H1 (cell line): ENCODE measurements at places on chromosomes 5 and 9. TPM values are rescaled to one million over a fixed set of nuclear protein-coding genes. Genes with fewer than 3 reads are reported as not detected.

Gene C5orf46
- not detected in 2 replicates for total RNA-seq

Gene LTC4S
- total RNA-seq = 1.1 and 2.2 TPM in 2 replicates

Gene DHX29
- 32.1 and 33.0 TPM in 2 replicates for total RNA-seq

Gene ALDH1A1
- total RNA-seq = 0.82 and 1.1 TPM in 2 replicates

Gene F2RL1
- total RNA-seq = 23.2 and 23.5 TPM in 2 replicates

Gene BSPRY
- 5.5 and 6.5 TPM in 2 replicates for total RNA-seq

Gene MLANA
- total RNA-seq = not detected in 2 replicates

Gene CTNND2
- 13.8 and 14.2 TPM in 2 replicates for total RNA-seq

Gene LVRN
- total RNA-seq = 0.09 TPM in 1 of 2 replicates, not detected in the other

Gene GNA14
- total RNA-seq = 3.2 and 3.4 TPM in 2 replicates

Gene PCDHB3
- 3.4 and 4.0 TPM in 2 replicates for total RNA-seq

Gene AP3S1
- total RNA-seq = 72.7 and 93.0 TPM in 2 replicates

Gene PCDHAC2
- total RNA-seq = 3.7 and 4.9 TPM in 2 replicates

Gene GDA
- total RNA-seq = 3.0 TPM in 2 replicates

GRCh38 chr9:92617195-92617813, 52.6 kb downstream of the IPPK start:
- H3K27ac ChIP-seq = no peak overlapping the region
- no peaks in the 10 kb centered on the region for H3K27me3 ChIP-seq
- peaks cover 14% of the 10 kb centered on the region for H3K36me3 ChIP-seq
- no peak for DNase-seq

- no peaks in the 10 kb centered on the region for H3K36me3 ChIP-seq
- H3K4me1 ChIP-seq = no peaks in the 10 kb centered on the region
- H3K4me3 ChIP-seq = no peak overlapping the region
- no peaks in the 10 kb centered on the region for H3K27me3 ChIP-seq
- H3K27ac ChIP-seq = no peak overlapping the region
Measured at GRCh38 chr5:165370233-165370632, 1864.8 kb downstream of the MAT2B start.

- H3K4me1 ChIP-seq = no peaks in the 10 kb centered on the region
- H3K36me3 ChIP-seq = no peaks in the 10 kb centered on the region
- H3K27me3 ChIP-seq = no peaks in the 10 kb centered on the region
- H3K4me3 ChIP-seq = no peak overlapping the region
- no peak overlapping the region for H3K27ac ChIP-seq
Measured at GRCh38 chr5:73810429-73810828, 184.4 kb downstream of the ARHGEF28 start.

DNA sequence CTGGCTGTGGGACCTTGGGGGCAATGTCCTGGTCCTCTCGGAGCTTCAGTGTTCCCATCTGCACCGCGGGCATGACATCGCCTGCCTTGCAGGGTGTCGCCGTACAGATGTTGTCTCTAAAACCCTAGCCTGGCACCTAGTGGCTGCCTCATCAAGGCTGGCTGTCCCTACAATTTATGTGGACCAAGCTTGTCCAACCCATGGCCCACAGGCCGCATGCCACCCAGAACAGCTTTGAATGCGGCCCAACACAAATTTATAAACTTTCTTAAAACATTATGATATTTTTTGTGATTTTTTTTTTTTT, 18.3 kb upstream of the ASS1 start:
- no peak overlapping the region for H3K27ac ChIP-seq
- H3K36me3 ChIP-seq = no peaks in the 10 kb centered on the region
- H3K4me1 ChIP-seq = peaks cover 8% of the 10 kb centered on the region
- DNase-seq = no peak
- H3K27me3 ChIP-seq = no peaks in the 10 kb centered on the region
- H3K4me3 ChIP-seq = no peak overlapping the region

DNA sequence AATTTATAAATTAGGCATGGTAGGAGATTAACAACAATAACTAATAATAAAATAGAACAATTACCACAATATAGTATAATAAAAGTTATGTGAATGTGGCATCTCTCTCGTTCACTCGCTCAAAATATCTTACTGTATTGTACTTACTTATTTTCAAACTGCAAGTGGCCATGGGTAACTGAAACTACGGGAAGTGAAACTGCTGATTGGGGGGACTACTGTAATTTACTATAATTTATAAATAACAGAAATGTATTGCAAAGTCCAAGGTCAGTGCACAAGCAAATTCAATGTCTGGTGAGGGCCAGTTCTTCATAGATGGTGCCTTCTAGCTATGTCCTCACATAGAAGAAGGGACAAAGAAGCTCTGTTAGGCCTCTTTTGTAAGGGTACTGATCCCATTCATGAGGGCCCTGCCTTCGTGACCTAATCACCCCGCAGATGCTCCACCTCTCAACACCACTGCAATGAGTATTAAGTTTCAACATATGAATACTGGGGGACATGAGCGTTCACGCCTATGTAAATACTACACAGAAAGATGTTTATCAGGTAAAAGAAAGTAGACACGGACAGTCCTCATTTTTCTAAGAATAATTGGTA, 39.0 kb downstream of the KCNIP1 start:
- DNase-seq = no peak
- no peaks in the 10 kb centered on the region for H3K36me3 ChIP-seq
- H3K27ac ChIP-seq = no peak overlapping the region

GRCh38 chr9:110050925-110051355, 157.0 kb downstream of the C9orf152 start:
- H3K27ac ChIP-seq = no peak overlapping the region
- H3K36me3 ChIP-seq = no peaks in the 10 kb centered on the region
- no peak overlapping the region for H3K4me3 ChIP-seq
- no peak for DNase-seq
- H3K27me3 ChIP-seq = peaks cover 12% of the 10 kb centered on the region
- H3K4me1 ChIP-seq = peaks cover 13% of the 10 kb centered on the region; the same call in 1 of the 2 replicates

- no peaks in the 10 kb centered on the region for H3K27me3 ChIP-seq
- no peaks in the 10 kb centered on the region for H3K4me1 ChIP-seq
- H3K27ac ChIP-seq = no peak overlapping the region
- H3K4me3 ChIP-seq = peak overlapping the region; percentile 100
- no peak for DNase-seq
- H3K36me3 ChIP-seq = no peaks in the 10 kb centered on the region
Measured at GRCh38 chr5:122774519-122774860, 390 bp upstream of the SNX2 start.

DNA sequence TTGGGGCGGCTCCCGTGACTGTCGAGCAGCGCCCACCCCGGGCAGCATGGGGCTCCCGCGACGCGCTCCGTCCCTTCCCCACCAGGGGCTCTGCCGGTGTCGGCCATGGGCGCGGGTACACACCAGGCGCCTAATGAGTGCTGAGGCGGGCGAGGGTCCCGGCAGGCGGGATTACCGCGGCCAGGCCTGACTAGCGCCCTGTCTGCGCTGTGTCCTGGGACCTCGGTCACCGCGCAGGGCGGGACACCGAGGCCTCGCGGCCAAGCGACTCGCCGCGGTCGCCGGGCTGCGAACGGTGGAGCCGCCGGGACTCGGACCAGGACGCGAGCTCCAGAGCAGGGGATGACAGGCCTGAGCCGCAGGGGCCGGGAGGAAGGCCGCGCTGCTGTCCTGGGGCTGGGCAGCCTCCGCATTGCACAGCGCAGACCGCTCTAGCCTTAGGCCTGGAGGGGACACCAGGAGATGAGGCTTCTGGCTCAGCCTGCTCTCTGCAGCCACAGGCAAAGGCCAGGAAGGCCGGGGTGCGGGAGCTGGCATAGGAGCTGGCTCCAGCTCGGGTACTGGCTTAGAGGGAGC, 14.1 kb downstream of the LCN10 start:
- H3K4me3 ChIP-seq = peak overlapping the region; percentile 98
- no peak overlapping the region for H3K27ac ChIP-seq
- peaks cover 6% of the 10 kb centered on the region for H3K4me1 ChIP-seq
- peak; percentile 81 for DNase-seq
- H3K36me3 ChIP-seq = peaks cover 25% of the 10 kb centered on the region
- H3K27me3 ChIP-seq = peaks cover 2% of the 10 kb centered on the region; the same call in 1 of the 2 replicates

DNA sequence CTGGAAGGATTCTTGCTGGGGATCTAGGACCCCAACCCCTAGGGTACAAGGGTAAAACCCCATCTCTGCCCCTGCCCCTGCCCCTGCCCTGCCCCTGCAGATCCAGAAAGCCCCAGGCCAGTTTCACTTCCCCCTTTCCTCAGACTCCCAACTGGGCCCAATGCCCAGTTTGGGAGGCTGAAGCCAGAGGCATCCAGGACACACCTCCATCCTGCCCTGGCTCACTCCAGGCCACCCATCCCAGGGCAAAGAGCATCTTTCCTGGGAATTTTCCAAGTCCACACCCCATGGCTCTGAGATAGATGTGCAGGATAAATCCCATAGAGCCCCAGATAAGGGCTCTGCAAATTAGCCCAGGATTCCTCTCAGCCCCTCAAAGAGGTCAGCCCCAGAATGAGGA, 17.4 kb downstream of the CNTFR start:
- H3K4me1 ChIP-seq = peaks cover 48% of the 10 kb centered on the region
- H3K27me3 ChIP-seq = no peaks in the 10 kb centered on the region
- no peak overlapping the region for H3K4me3 ChIP-seq
- no peak overlapping the region for H3K27ac ChIP-seq

- DNase-seq = no peak
- no peak overlapping the region for H3K4me3 ChIP-seq
- no peaks in the 10 kb centered on the region for H3K4me1 ChIP-seq
- H3K27ac ChIP-seq = no peak overlapping the region
- H3K27me3 ChIP-seq = no peaks in the 10 kb centered on the region
- no peaks in the 10 kb centered on the region for H3K36me3 ChIP-seq
Measured at GRCh38 chr5:156479849-156480248, 152.9 kb downstream of the SGCD start.

GRCh38 chr9:12705738-12706391, 12.7 kb downstream of the TYRP1 start:
- no peak overlapping the region for H3K4me3 ChIP-seq
- no peak overlapping the region for H3K27ac ChIP-seq
- no peaks in the 10 kb centered on the region for H3K36me3 ChIP-seq

- no peak overlapping the region for H3K27ac ChIP-seq
- no peaks in the 10 kb centered on the region for H3K27me3 ChIP-seq
- DNase-seq = no peak
- no peak overlapping the region for H3K4me3 ChIP-seq
Measured at GRCh38 chr5:109450129-109450877, 40.5 kb upstream of the PJA2 start.

DNA sequence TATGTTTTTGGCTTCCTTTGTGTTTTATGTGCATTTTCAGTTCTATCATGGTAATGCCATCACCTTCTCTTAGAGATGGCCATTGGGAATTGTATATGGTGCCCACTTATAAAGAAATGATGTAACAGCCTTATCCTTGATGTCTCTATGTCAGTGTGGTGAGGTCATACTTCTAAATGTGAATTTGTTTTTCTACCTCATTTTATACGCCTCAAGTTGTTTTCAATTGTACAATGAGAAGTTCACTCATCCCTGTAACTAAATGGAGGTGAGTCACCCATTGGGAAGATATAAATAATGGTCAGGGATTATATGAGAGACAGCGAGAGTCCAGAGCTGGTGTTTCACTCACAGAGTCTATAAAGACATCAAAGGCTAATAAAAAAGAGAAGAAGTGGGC, 402.4 kb downstream of the AGTPBP1 start:
- H3K36me3 ChIP-seq = no peaks in the 10 kb centered on the region
- H3K27me3 ChIP-seq = no peaks in the 10 kb centered on the region
- H3K4me3 ChIP-seq = no peak overlapping the region
- no peaks in the 10 kb centered on the region for H3K4me1 ChIP-seq

DNA sequence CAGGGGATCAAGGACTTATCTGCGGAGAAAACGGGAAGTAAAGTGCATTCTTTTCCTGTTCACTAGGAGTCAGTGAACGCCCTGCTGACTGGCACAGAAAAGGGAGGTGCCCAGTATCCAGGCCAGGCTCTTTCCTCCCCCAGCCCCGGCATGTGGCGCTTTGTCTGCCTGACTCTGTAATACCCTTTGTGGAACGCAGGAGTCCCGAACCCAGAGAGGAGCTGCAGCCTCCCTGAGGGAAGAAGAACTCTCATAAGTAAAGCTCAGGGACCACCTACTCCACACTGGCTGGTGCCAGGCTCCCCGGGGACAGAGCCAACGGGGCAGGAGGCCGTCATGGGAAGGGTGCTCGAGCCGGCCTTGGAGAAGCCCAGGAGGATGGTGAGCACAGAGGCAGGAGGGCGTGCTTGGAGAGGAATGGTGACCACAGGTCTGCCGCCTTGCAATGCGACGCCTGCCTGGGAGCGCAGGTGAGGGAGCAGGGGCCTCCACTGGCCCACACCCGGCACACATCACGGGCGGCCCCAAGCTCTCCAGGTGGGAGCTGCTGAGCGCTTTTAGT, 31.5 kb downstream of the VAV2 start:
- no peaks in the 10 kb centered on the region for H3K36me3 ChIP-seq
- H3K27me3 ChIP-seq = no peaks in the 10 kb centered on the region
- H3K4me1 ChIP-seq = peaks cover 14% of the 10 kb centered on the region
- H3K27ac ChIP-seq = no peak overlapping the region

GRCh38 chr9:117403403-117403811, 11.4 kb downstream of the ASTN2 start:
- peaks cover 32% of the 10 kb centered on the region for H3K4me1 ChIP-seq
- no peaks in the 10 kb centered on the region for H3K27me3 ChIP-seq
- H3K4me3 ChIP-seq = no peak overlapping the region
- H3K27ac ChIP-seq = no peak overlapping the region
- no peaks in the 10 kb centered on the region for H3K36me3 ChIP-seq

- H3K27ac ChIP-seq = no peak overlapping the region
- H3K4me3 ChIP-seq = no peak overlapping the region
- H3K27me3 ChIP-seq = no peaks in the 10 kb centered on the region
- no peak for DNase-seq
Measured at GRCh38 chr5:93395971-93396379, 185.0 kb downstream of the NR2F1-AS1 start.

GRCh38 chr9:129107651-129108050, 2.9 kb downstream of the CRAT start:
- H3K4me1 ChIP-seq = no peaks in the 10 kb centered on the region
- H3K4me3 ChIP-seq = no peak overlapping the region
- no peak for DNase-seq
- H3K27ac ChIP-seq = no peak overlapping the region
- no peaks in the 10 kb centered on the region for H3K36me3 ChIP-seq
- H3K27me3 ChIP-seq = peaks cover 13% of the 10 kb centered on the region

- no peak overlapping the region for H3K27ac ChIP-seq
- H3K36me3 ChIP-seq = no peaks in the 10 kb centered on the region
- H3K4me1 ChIP-seq = no peaks in the 10 kb centered on the region
- H3K4me3 ChIP-seq = no peak overlapping the region
Measured at GRCh38 chr9:73347720-73348119, 196.1 kb downstream of the ANXA1 start.
